ENCODE measurements at places on chromosomes 3 and 15. TPM values are rescaled to one million over a fixed set of nuclear protein-coding genes. Genes with fewer than 3 reads are reported as not detected.

GRCh38 chr15:75073197-75073596 is 49.8 kb downstream of the PPCDC start:
- H3K27me3 ChIP-seq: peaks cover 9% of the 10 kb centered on the region
- no peak overlapping the region for H3K4me3 ChIP-seq
- DNase-seq: no peak
- H3K27ac ChIP-seq: no peak overlapping the region
- peaks cover 47% of the 10 kb centered on the region for H3K4me1 ChIP-seq

GRCh38 chr3:129673897-129674797 is 67.7 kb upstream of the PLXND1 start:
- H3K4me3 ChIP-seq: no peak overlapping the region
- no peak for DNase-seq
- peaks cover 13% of the 10 kb centered on the region for H3K36me3 ChIP-seq
- no peak overlapping the region for H3K27ac ChIP-seq

GRCh38 chr15:42130246-42130986 is 26.0 kb downstream of the PLA2G4F start:
- H3K36me3 ChIP-seq: no peaks in the 10 kb centered on the region
- H3K4me3 ChIP-seq: no peak overlapping the region
- no peaks in the 10 kb centered on the region for H3K4me1 ChIP-seq
- H3K27me3 ChIP-seq: peaks cover 7% of the 10 kb centered on the region
- no peak for DNase-seq

GRCh38 chr15:89114990-89115389 is 26.7 kb downstream of the ABHD2 start:
- H3K4me3 ChIP-seq: no peak overlapping the region
- DNase-seq: no peak
- H3K27ac ChIP-seq: no peak overlapping the region

GRCh38 chr15:99230867-99231266 is 18.5 kb downstream of the TTC23 start:
- no peak for DNase-seq
- no peaks in the 10 kb centered on the region for H3K4me1 ChIP-seq
- no peaks in the 10 kb centered on the region for H3K27me3 ChIP-seq

GRCh38 chr3:36317915-36318314 is 62.4 kb upstream of the STAC start:
- H3K4me1 ChIP-seq: no peaks in the 10 kb centered on the region
- no peak overlapping the region for H3K4me3 ChIP-seq
- no peaks in the 10 kb centered on the region for H3K36me3 ChIP-seq
- H3K27me3 ChIP-seq: no peaks in the 10 kb centered on the region
- DNase-seq: no peak
- no peak overlapping the region for H3K27ac ChIP-seq

Gene KCNAB1
- not detected for polyA plus RNA-seq

All from naive B cell (primary cell).